GM13977 (cell line): ENCODE measurements at places on chromosomes 2 and 18.

- DNase-seq, result no peak
Observed at GRCh38 chr2:130869441-130870160, 32.9 kb downstream of the ARHGEF4 start.

GRCh38 chr18:13501891-13502290, 224.5 kb downstream of the FAM210A start:
- DNase-seq, result peak; percentile 68

DNA sequence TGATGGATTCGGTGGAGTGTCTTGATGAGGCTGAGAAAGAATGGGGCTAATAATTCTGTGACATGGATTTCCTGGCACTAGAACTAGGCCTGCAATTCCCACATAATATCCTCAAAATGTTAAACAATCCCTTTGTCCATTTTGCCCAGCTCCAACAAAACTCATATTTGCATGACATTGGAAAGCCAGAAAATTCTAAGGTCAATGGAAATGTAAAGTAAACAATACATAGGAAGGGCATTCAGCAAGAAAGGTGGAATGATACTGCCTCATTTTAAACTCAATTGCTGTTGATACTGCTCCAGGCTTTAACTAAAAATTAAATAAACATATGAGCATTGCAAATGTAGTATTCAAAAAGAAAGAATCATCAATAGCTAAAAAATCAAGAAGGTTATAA, 434.8 kb upstream of the SLC8A1 start:
- DNase-seq, result no peak

DNA sequence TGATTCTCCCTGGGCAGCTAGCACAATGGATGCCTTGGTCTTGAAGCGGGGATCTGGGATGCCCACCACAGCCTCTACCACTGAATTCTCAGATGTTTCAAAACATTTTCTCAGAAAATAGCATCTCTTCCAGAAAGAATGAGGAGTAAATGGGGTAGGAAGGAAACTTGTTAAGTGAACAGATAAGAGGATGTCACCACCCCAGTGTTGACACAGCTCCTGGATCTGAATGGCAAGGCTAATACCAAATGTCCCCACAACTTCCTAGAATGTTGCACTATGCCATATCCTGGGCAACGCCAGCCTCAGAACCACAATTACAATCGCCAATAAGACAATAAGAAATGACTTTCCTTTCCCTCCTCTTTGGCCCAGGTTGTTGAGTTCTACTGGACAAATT, 177.2 kb downstream of the BCL11A start:
- no peak for DNase-seq

DNA sequence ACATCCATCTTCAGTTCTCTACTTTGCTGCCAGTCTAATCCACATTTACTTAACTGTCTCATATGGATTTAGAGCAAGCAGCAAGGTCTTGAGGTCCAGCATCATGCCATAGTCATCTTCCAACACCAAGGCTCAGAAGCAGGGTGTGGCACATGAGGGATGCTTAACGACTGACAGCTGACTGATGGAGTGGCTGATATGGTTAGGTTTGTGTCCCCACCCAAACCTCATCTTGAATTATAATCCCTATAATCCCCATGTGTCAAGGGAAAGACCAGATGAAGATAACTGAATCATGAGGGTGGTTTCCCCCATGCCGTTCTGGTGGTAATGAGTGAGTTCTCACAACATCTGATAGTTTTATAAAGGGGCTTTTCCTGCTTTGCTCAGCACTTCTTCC, 257.3 kb downstream of the NBAS start:
- DNase-seq, result no peak

DNA sequence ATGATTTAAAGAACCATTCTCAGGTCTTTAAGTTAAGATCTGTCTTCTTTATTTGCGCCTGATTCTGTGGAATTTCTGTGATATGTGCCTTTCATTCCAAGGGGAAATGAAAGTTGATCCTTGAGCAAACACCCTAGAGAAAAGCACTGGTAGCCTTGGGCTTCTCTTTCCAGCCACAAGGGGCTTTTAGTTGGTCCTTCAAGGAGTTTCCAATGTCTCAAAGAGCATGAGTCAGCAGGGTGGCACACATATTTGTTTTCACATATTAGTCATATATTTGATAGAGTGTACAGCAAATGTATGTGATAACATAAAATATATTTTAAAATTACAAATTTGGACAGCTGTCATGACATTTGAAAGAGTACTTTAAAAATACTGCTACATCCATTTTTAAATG, 339.5 kb downstream of the TXNL1 start:
- DNase-seq, result no peak
